A549 treated with CORT108297 at 1 μM for 4 hours (cell line): ENCODE measurements at places on chromosomes 7 and 10. TPM values are rescaled to one million over a fixed set of nuclear protein-coding genes. Genes with fewer than 3 reads are reported as not detected.

Gene EPHA1
- 0.12 TPM in 1 of 5 replicates, not detected in the others for total RNA-seq

Gene FGL2
- not detected in 5 replicates for total RNA-seq

Gene MRLN
- total RNA-seq: not detected in 5 replicates

Gene TLX1
- total RNA-seq: 0.05 to 0.06 TPM in 2 of 5 replicates, not detected in the others

Gene OR13A1
- not detected in 5 replicates for total RNA-seq

Gene ZNF438
- total RNA-seq: 1.4 to 1.9 TPM (median 1.6 TPM) in 5 replicates
